ENCODE measurements at places on chromosomes 7 and 10.

GRCh38 chr10:30686708-30687107, 57.2 kb upstream of the LYZL2 start:
- no peak for DNase-seq

DNA sequence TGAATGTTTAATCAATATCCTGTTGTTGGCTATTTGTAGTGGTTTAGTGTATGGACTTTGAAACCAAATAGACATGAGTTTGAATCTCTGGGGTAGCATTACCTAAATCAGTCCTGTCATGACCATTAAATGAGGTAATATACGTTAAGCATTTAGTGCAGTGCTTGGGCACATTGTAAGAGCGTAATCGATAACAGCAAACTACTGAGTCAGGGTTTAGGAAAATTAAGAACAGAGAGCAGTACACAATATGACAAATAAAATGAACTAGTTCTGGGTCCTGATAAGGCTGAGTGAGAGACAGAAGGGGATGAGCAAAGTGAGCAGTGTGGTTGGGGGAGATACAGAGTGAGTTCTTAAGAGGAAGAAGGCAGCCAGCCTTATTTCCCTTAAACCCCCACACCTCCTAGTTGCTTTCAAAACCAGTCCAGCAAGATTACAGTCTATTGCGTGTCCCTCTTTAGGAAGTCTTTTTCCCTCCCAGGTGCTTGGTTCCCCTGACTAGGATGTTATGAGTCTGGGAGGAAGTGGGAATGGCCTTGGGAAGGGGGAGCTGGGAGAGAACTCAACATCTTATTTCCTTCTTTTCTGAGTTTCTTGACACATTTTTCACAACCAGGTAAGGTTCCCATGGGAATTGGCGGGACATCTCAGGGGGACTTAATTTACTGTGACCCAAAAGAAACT, 171.0 kb downstream of the SND1 start:
- DNase-seq = no peak

- DNase-seq = no peak
Measured at GRCh38 chr7:92884218-92884617, 47.8 kb upstream of the CDK6 start.

GRCh38 chr10:77553966-77554365, 83.6 kb downstream of the KCNMA1 start:
- DNase-seq = no peak

DNA sequence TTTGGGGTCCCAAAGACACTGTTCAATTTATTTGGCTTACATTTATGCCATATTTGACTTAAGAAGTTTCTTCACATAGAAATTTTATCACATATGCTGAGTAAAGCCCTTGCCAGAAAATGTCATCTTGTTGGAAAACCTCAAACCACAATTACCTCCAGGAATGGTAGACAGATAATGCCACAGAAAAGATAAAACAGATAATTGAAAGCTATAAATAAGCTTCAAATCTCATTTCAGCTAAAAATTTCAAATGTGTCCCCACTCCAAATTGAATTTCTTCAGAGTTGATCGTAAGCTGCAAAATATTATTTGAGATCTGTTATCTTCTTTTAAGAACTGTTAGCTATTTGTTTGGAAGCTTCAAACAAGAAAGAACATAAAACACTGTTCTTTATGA, 176.4 kb upstream of the PTN start:
- DNase-seq = no peak

- DNase-seq = no peak
Measured at GRCh38 chr10:104376784-104377300, 23.2 kb downstream of the CFAP58 start.

GRCh38 chr10:124320778-124321432, 97.8 kb downstream of the OAT start:
- no peak for DNase-seq

DNA sequence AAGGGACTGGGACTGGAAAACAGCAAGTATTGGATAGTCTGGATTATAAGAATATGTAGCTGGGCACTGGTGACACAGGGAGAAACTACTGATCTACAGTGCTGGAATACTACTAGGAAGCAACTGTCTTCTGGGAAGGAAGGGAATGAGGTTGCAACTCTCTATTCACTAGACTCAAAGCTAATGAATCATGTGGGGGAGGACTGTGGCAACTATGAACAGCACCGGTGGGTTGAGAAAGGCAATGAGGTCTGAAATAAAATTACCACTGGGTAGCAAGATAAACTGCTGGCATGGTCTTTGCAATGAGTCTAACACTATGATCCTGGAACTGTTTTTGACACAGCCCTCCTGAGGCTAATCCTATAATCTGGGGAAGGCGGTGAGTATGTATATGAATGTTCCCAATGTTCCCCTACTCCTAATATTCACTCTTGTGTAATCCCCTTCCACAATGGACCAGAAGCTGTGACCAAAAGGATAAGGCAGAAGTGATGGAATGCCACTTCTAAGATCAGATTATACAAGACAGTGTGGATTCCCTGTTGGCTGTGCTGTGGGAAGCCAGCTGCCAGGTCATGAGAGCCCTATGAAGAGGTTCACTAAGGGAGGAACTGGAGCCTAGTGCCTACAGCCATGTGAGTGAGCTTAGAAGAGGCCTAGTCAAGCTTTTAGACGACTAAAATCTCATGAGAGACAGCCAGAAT, 101.3 kb upstream of the DNAJB12 start:
- DNase-seq = no peak

DNA sequence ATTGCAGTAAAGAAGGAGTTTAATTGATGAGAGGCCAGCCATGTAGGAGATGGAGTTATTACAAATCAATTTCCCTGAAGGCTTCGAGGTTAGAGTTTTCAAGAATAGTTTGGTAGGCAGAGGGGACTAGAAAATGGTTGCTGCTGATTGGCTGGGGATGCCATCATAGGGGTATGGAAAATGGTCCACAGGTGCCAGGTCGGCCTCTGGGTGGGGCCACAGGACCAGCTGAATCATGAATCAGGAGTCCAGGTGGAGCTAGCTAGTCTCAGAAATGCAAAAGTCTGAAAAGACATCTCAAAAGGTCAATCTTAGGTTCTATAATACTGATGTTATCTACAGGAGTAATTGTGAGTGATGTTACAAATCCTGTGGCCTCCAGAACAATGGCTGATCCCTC, 714.0 kb upstream of the GHITM start:
- DNase-seq = no peak

DNA sequence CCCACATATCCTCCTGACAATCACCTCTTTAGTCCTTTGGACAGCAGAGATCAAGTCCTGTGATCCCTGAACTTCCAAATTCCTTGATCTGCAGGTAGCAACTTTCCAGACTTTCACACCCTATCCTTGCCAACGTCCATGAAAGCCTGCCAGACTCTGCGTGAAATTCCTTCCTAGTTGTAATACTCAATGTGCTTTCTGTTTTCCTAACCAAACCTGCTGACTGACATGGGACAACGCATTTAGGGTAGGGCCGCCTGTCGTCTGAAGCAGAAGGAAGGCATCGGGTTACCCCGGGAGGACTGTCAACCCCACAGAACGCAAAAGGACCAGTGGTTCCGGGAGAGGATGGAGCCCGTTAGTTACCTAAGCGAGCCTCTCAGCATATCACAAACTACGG, 23.9 kb downstream of the ITGA8 start:
- peak; percentile 23 for DNase-seq
